ENCODE measurements at places on chromosomes 2 and 18.
A peak's percentile ranks its signal among the peaks of the same experiment; 100 is the strongest.

GRCh38 chr2:172859581-172860335 lies 124.1 kb downstream of the RAPGEF4 start:
- no peak for DNase-seq

DNA sequence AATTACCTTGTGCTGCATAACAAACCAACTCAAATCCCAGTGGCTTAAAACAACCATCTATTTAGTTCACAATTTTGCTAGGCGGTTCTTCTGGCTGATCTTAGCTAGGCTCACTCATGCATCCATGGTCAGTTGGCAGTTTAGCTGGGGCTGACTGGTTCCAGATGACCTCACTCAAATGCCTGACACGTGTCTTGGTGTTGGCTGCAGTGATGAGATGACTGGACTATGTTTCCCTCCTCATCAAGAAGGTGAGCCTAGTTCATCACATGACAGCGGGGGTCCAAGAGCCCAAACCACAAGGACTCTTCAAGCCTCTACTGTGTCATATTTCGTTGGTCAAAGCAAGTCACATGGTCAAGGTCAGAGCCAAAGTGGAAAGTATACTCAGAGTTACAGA lies 42.7 kb upstream of the ACTR3 start:
- peak; percentile 24 for DNase-seq

DNA sequence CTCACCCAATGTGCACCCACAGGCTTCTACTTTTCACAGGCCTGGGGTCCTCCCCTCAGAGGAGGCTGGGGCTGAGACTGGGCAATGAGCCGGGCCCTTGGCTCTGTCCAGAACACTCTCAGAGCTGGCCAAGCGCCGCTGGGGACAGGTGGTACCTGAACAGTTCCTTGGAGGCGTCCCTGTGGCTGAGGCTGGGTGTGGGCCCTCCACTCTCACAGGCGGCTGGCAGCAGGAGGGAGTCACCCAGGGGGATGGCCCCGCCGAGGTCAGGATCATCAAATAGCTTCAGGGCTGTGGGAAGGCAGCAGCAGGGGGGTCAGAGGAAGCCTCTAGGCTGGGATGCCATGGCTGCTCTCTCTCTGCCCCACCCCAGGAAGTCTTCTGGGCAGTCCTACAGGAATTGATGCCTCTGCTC lies 27.1 kb downstream of the HS1BP3 start:
- DNase-seq = no peak

- no peak for DNase-seq
These were observed 150.5 kb upstream of the HS6ST1 start for GRCh38 chr2:128469203-128469602.

- DNase-seq = no peak
These were observed 2.4 kb upstream of the RPS7 start for GRCh38 chr2:3572620-3573019.

DNA sequence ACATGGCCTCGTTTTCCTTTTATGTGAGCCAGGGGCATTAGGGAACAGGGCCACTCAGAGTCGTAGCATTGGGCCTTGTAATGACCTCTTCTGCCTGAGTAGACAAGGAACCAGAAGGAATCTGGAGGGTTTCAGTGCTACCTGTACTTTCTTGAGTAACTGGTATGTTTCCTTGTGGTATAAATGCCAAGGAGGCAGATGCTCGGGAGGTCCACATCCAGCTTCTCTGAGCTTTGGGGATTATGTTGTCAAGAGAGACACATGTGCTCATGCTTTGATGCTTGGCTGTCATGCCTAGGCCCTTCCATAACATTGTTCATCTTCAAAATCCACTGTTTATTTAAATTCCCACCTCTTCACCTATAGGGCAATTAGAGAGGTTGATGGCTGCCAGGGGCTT lies 26.3 kb downstream of the FOSL2 start:
- DNase-seq = no peak
